Mammary epithelial cell (primary cell): ENCODE measurements at places on chromosomes 6 and 20. TPM values are rescaled to one million over a fixed set of nuclear protein-coding genes. Genes with fewer than 3 reads are reported as not detected.

The CCN5 gene
- total RNA-seq: 0.67 TPM

The PRDM13 gene
- not detected in 2 replicates for total RNA-seq

The OPN5 gene
- not detected for total RNA-seq

The DZANK1 gene
- 2.7 TPM for total RNA-seq

- DNase-seq: no peak
Observed at GRCh38 chr20:58097943-58098342, 130.5 kb downstream of the ANKRD60 start.

DNA sequence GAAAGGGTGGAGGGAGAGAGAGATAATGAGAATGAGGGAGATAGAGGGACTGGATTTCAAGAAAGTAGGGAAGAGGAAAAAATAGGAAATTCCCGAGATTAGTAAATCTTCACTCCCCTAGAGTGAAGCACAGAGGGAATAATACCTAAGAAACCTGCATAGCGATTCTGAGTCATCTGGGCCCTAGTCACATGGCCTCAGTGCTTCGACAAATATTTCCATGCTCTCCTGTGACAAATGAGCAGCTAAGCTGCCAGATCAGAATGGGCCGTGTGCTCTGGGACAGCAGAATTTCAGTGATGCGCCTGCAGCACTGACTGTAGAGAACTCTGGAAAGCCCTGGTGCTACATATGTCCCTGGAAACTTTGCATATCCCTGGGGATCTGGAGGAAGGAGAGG lies 48.6 kb upstream of the GRIK2 start:
- no peak for DNase-seq

GRCh38 chr6:12751694-12752325 lies 35.2 kb downstream of the PHACTR1 start:
- DNase-seq: peak; percentile 24

GRCh38 chr6:142544199-142544838 lies 242.5 kb downstream of the ADGRG6 start:
- no peak for DNase-seq

- DNase-seq: no peak
Observed at GRCh38 chr6:164152611-164153010, 738.1 kb downstream of the QKI start.

GRCh38 chr6:136549300-136550044 lies 750 bp downstream of the MAP7 start:
- peak; percentile 34 for DNase-seq

DNA sequence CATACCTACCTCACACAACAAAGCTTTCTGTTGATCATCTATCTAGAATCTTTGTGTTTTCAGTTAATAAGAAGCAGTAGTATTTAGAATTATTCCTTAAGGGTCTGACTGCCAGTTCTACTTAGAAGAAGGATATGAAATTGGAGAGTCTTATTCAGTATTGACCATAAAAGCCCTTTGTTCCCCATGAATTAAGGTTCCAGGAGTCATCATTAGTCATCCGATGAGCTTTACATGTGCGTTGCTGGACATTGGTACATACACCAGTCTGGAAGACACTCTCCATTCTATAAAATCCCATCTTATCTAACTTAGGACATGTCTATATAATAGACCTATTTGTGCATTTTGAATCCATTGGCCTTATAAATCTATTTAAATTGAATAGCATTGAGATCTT lies 34.4 kb upstream of the RNF217 start:
- peak; percentile 91 for DNase-seq
